ENCODE measurements at places on chromosomes 16 and 17. TPM values are rescaled to one million over a fixed set of nuclear protein-coding genes. Genes with fewer than 3 reads are reported as not detected.

DNA sequence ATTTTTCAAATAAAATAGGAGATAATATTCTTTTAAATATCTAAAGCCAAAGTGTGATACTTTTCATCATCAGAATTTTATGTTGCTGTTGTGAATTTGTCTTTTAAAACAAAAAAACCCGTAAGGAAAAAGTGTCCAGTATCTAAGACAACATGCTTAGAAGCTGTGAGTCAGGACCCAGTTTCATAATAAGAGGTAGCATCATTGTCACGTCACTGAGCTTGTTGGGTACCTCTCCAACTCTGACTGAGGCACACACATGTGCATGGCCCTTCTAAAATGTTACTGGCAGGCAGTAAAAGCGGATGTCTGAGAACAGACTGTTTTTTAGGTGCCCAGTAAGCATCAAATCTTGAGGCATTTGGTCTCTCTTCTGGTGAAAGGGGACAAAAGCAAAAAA is 2.5 kb downstream of the CIAPIN1 start:
- DNase-seq, result no peak

DNA sequence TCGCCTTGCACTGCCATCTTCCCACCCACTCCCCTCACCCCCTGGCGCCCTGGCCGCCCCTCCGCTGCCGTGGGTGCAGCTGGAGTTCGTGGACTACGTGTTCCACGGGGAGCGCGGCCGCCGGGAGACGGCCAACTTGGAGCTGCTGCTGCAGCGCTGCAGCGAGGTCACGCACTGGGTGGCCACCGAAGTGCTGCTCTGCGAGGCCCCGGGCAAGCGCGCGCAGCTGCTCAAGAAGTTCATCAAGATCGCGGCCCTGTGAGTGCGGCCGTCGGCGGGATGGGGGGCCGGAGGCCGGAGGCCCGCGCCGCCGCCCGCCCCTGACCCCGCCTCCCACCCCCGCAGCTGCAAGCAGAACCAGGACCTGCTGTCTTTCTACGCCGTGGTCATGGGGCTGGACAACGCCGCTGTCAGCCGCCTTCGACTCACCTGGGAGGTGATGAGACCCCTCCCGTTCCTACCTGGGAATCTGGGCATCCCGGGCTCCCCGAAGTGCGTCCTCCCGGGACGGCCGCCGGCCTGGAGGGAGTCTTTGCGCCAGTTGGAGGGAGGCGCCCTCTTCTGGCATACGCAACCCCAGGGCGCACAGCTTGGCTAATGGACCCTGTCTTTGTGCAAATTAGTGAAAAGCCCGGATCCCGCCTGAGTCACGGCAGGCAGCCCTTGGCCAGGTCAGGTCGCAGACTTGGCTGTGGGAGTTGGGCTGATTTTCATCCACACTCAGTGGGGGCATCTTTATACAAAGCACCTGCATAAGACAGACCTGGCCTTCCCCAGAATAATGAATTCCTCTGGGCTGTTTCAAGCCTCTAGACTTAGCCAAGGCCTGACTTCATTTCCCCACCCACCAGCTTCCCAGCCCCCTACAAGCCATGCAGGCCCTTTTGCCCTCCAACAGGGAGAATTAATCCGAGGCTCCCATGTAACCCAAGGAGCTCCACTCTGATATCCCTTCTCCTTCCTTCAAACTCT is 14.3 kb downstream of the RAPGEFL1 start:
- DNase-seq, result no peak

GRCh38 chr16:10921536-10922327 is 20.5 kb downstream of the DEXI start:
- no peak for DNase-seq

- no peak for DNase-seq
Measured at GRCh38 chr16:30028438-30029076, 2.5 kb downstream of the TLCD3B start.

DNA sequence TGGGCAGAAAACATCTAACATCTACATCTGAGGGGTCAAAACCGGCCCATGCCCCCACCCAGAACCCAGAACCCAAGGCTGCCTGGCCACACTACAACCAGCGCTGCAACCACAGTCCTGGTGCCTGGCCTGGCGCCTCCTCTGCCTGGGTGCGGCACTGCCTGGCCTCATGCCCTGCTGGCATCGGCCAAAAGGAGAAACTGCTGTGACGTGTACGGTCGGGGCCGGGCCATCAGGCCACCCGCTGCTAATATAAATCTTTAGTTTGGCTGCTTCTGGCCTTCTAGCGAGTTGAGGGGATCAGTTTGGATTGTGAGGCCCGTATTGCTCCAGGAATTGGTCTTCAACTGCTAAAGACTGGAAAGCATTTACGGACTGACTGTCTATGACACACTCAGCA is 22.8 kb downstream of the TMEM204 start:
- DNase-seq, result no peak

- DNase-seq, result no peak
Measured at GRCh38 chr17:68514831-68515635, 2.8 kb downstream of the PRKAR1A start.

DNA sequence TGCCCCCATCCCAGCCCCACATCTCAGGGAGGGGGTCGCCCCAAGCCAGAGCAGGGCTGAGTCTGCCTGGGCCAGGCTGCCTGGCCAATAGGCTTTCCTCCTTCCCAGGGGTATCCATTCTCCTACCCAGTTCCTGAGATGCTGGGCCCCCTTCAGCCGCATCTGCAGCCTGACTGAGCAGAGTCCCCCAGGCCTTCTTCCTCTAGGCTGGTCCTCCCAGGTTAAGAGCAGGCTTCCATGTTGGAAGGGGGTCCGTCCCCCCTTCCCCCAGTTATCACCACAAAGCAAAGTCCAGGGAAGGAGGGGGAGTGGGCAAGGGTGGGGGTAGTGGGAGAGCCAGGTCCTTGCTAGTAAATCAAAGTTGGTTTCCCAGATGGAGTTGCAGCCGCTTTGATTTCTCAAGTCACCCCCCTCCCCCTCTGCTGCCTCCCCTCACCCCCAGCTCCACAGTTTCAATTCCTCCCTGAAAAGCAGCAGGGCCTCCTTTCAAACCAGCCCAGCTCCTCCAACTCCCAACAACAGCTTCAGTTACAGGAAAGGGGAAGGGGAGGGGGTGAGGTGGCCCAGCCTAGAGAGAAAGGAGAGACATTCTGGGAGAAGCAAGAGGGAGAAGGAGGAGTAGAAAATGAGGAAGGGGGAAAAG is 9.5 kb upstream of the FZD2 start:
- no peak for DNase-seq

DNA sequence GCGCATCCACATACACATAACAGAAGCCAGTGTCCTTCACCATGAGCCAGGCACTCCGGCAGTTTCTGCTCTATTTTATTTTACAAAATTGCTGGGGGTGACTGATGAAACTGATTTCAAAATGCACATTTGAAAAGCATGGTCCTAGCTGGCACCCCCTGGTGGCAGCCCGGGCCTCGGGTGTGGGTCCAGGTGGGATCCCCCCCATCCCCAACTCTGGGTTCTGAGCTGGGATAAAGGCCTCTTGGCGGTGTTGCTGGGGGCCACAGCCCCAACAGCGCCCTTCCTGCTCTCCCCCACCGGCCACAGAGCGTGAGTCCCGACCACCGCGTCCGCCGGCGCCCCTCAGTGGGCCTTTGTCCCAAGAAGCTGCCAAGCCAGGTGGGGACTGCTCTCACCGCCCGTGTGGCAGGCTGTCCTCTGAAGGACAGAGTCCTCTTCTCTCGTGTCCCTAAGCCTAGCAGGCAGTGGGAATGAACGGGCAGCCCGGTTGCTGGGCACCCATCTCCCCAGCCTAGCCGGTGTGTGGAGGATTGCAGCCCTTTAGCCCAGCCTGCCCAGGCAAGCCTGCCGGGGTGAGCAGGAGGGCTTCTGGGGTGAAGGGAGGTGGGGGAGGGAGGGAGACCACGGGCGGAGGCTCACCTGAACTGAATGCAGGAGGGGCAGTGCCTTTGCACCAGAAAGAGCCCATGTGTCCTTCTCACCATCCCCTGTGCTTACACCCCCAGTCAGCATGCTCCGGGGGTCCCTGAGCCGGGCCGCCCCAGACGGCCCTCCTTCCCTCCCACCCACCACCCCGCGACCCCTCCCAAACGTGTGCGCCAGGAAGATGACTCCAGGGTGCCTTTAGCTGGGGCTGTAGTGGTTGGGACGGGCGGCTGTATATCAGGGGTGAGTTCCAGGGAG is 898 bp downstream of the SNAI3 start:
- DNase-seq, result no peak

DNA sequence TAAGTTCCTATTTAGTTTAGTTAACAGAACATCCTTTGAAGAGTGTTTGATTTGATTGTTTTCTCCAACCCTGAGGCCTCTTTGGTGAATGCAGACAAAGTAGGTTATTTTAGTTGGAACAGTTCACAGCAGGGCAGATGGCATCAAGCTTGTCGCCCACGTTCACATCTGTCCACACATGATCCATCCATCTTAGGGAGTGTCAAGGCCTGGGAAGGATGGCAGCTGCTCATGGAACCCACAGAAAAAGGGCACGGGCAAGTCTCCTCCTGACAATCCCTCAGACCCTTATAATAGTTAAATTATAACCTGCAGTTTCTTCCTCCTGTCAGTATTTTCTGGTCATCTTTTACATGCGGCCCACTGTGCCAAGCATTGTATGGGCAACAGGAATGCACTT is 60.2 kb downstream of the KNOP1 start:
- DNase-seq, result no peak

- no peak for DNase-seq
Measured at GRCh38 chr16:59373632-59374031, 639.5 kb upstream of the GOT2 start.

GRCh38 chr16:80656711-80657150 is 115.9 kb downstream of the DYNLRB2 start:
- DNase-seq, result no peak

DNA sequence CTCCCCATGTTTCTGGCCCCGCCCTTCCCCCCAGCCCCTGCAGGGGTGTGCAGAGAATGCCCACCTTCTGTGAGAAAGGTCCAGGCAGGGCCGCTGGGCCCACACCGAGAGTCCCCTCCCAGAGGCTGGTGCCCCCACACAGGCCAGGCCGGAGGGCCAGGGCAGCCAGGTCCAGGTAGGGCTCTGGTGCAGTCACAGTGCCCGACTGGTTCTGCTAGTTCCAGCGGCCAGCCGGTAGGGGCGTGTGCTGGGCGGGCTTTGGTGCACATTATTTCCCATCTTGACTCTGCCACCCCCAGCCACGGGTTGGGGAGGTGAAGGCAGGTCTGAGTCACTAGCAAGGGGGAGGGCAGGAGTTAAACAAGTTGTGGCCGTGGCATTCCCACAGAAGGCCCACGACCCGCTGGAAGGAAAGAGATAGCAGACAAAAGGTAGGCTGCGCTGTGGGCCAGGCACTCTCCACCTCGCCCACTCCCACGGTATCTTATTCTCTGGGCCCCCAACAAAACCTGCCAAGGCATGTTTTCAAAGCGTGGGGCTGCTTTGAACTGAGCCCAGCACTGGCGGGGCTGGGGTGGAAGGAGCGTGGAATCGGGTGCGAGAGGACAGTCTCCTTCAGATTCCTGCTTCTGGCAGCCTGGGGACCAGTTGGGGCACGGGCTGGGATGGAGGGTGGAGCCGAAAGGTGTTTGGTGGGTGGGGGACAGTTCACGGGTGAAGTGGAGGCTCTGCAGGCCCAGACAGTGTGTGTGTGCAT is 1.9 kb downstream of the EPN3 start:
- no peak for DNase-seq

DNA sequence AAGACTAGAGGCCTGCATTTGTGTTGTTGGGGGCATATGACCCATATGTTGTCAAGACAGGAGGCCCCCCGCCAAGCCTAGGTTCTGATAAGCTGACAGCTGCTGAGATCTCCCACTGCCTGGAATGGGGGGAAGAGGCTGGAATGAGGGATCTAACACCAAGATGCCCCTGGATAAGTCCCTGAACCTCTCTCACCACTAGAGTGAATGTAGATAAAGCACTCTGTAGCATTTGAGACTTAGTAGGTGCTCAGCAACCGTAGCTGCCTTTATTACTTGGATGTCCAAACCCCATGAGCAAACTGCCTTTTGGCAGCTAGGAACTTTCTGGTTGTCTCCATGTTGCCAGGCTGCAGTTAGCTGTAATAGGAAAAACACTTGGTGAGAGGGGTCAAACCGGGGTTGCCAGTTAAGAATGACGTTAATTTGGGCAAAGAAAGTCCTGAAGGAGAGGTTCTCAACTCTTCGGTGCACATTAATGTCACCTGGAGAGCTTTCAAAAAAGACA is 4.4 kb upstream of the RASL10B start:
- DNase-seq, result no peak

Gene CA10
- polyA plus RNA-seq, result 23.4 TPM

Gene FBXL19
- 18.0 TPM for polyA plus RNA-seq

Gene TMEM88
- polyA plus RNA-seq, result 19.1 TPM

Gene RNF227
- polyA plus RNA-seq, result 5.0 TPM

- no peak for DNase-seq
Measured at GRCh38 chr17:2215616-2216364, 87.8 kb downstream of the SMG6 start.

DNA sequence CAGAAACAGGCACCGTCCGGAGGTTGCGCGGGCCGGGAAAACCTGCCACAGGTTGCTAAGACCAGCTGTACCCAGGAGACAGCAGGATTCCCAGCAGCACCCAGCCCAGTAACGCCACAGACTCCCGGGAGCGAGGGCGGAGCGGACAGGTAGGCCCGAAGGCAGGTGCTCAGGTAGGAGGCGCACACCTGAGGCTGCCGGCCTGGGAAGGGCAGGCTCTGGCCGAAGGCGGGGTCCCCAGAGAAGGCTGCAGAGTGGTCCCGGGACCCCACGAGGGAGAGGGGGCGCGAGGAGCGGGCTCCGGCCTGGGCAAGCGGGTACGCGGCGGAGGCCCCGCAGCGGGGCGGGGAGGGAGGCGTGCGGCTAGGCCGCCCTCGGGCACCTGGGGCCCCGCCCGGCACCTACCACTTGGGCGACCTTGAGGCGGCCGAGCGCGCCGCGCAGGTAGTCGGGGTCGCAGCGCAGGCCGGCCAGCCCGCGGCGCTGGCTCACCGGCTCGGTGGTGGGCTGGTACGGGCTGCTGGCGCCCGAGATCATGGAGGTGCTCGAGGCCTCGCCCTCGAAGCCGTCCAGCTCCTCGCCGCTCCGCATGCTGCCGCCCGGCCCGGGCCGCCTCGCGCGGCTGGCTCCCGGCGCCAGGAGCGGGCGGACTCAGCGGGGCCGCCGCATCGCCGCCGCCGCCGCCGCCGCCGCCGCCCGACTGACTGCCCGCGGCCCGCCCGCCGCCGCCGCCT is 441 bp downstream of the CMTM4 start:
- DNase-seq, result no peak

GRCh38 chr16:88768071-88768783 is 16.8 kb downstream of the PIEZO1 start:
- no peak for DNase-seq

DNA sequence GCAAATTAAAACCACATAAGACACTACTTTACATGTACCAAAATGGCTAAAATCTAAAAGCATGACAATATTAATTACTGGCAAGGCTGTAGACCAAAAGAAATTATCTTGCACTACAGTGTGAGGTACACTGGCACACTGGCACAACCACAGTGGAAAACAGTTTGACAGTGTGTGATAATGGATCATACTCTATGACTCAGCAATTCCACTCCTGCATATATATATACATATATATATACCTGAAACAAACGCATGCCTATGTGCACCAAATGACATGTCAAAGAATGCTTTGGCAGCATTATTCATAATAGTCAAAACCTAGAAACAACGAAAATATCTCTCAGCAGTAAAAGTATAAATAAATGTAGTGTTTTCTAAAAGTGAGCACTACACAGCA is 4.6 kb upstream of the DYNLRB2 start:
- no peak for DNase-seq

- DNase-seq, result no peak
Measured at GRCh38 chr17:42814633-42815399, 9.3 kb downstream of the BECN1 start.
